Foreskin melanocyte (primary cell): ENCODE measurements at places on chromosomes 4 and X.

- DNase-seq, result no peak
These were observed 108.2 kb upstream of the SORBS2 start for GRCh38 chr4:185920171-185920570.

DNA sequence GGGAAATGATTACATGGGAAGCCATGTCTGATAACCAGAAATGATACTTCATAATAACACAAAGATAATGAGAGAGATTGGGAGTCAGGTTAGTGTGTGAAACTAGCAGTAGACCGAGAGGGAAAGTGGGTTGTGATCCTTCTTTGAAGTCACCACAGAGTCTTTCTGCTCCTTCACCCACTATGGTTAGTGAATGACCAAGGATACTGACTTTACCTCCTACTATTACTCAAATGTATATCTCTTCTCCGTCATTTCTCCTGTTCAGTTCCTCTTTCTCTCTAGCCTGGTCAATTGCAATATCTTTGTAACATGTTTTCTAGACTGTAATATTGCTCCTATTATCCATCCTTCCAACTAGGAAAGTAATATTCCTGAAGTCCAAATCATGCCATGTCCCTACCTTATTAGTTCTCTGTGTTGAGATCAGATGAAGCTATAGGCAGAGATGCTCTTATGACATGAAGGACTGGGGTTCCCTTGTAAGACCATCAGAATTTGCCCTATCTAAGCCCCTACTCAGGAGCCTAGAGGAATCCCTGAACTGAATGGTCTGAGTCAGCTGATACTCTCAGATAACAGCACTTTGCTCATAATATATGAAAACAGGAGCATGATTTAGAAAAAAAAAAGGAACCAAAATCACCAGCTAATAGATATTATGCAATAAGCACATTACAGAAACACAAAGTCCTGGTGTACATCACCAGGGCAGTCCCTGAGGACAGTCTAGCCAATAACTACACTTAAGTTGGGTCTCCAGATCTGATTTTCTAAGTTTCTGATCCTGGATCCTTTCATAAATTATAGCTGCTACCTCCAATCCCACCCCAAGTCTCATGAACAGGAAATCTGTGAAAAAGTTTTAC, 81.2 kb downstream of the SHROOM3 start:
- no peak for DNase-seq

DNA sequence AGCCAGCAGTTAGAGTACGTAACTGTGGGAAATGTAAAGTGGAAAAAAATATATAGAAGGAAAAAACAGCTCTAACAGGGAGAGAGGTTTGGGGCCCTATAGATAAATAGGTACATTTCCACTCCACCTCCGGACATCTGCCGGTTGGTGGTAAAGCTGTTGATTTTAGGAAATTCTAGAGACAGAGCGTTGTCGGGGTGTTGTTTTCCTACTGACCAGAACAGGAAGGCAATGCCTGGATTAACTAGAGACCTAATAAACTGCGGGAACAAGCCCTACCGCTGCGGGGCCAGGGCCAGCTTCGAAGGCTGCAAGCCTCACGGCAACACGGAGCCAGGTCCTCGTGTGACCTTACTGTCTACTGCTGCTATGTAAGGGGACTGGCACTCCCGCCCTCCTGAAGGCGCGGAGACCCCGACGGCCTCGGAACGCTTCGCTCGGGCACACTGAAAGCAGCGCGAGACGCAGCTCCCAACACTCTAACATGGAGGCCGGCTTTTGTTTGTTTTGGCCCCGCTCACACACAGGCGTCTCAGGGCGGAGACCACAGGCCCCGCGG, 702 bp upstream of the CDKN2AIP start:
- DNase-seq, result no peak

- DNase-seq, result no peak
These were observed 5.4 kb downstream of the AKAP17A start for GRCh38 chrX:1596676-1597344.

- DNase-seq, result no peak
These were observed 142.0 kb downstream of the SLC10A7 start for GRCh38 chr4:146379744-146380143.

- DNase-seq, result no peak
These were observed 234.7 kb upstream of the DIAPH2 start for GRCh38 chrX:96449896-96450295.

- no peak for DNase-seq
These were observed 270.1 kb upstream of the INTU start for GRCh38 chr4:127362686-127363085.

DNA sequence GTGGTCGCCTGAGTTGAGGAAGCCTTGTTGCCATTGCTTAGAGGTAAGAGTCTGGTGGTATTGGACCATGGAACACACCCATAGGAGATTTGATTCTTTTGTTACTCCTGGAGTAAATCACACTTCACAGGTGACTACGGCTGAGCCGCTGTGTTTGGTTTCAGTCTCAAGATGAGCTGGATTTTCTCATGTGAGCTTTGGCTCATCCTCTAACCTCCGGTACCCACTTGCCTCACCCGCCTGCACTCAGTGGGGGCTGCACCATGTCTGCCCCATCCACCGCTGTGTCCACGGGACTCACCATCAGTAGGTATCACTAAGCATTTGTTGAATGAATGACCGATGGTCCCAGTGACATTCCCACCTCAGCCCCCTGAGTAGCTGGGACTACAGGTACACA, 52.7 kb downstream of the HTT-AS start:
- DNase-seq, result no peak

DNA sequence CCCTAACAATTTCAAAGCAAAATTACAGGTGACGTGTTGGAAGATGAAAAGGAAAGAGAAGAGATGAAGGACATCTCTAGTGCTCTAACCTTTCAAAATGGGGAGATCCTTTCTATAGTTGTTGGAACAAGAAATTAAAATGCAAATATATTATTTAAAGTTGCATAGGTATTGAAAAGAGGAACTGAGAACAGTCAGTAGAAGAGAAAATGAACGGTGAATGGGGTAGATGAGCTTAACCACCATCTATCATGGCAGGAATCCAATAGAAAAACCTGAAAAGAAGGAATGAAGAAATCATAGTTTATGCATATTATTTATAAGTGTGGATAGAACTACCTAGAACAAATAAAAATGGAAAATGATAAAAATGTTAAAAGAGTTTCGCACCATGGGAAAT, 42.0 kb downstream of the ANXA5 start:
- no peak for DNase-seq

GRCh38 chrX:29640106-29640505, 575.3 kb upstream of the MAGEB2 start:
- no peak for DNase-seq

- DNase-seq, result peak; percentile 16
These were observed 11.7 kb downstream of the OTUD5 start for GRCh38 chrX:48945517-48946348.

DNA sequence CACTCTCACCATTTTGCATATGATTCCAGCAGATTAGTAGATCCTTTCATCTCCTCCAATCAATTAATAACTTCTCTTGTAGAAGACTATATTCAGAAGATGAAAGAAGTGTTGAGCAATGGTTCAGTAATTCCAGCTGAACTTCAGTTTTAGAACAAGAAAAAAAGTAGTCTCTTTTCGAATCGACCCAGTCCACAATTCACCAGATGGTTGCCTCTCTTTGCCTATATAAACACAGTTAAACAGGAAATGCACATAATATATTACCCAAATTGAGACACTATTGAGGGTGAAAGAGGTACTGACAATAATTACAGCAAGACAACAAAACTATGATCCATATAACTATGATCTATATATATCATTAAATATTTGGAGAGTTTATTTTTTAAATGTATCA, 16.8 kb upstream of the FAM241A start:
- no peak for DNase-seq

DNA sequence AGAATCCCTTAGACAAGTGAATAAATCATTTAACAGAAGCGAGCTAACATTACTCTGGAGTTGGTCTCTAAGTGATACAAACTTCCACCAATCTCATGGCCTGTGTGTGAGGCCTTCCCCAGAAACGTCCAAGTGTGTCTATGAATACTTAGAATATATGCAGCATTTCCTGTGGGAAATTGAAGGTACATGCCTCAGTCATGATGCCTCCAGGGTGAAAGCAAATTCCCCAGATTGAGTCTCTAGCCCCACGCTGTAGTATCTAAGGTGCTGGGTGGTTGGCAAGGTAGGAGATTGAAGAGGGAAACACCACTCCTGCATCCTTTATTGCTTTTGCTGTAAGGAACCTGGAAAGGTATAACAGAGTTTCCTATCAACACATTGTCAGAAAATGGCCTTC, 113.8 kb downstream of the IL13RA2 start:
- DNase-seq, result no peak

- peak; percentile 50 for DNase-seq
These were observed 38.4 kb downstream of the NAP1L5 start for GRCh38 chr4:88659055-88659889.

DNA sequence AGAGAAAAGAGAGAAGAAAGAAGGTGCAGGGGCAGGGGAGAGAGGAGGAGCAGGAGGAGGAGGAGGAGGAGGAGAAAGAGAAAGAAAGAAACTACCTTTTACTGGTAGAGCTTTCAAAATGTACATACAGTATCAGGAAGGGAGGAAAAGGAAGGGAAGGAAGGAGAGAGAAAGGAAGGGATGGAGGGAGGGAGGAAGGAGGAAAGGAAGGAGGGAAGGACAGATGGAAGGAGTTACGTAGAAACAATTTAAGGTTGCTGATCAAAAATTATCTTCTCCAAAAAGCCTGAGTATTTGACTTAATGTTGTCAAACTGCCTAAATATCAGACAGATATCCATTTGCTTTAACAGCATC, 13.4 kb downstream of the TBC1D9 start:
- no peak for DNase-seq

DNA sequence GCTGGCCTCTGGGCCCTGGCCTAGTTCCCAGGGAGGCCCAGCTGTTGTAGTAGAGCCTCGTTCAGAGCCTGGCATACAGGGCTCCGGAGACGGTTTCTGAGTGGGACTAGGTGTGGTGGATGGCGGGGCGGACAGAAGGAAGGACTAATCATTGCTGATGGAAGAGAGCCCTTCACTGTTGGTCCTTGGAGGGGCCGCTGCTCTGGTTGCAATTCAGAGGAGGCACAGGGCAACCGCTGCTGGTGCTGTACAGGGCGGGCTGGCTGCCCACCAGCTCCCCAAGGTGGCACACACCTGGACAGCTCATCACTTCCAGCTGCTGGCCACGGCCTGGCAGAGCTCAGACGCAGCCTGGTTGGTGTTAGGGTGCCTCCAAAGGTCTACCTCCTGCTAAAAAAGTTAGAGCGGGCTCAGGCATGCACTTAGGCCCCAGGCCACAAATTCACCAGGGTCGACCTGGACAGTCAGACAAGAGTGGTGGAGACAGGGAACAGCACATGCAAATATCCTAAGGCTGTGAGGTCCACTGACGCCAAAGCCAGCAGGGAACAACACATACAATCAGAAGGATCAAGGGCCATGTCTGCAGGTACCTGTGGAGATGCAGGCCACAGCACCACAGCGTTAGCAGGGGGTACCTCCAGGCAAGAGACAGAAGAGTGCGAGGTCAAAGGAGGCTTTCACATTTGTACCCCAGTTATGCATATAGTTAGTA, 7.5 kb upstream of the RNF4 start:
- DNase-seq, result no peak

GRCh38 chr4:94669672-94670664, 87.8 kb upstream of the BMPR1B start:
- no peak for DNase-seq

DNA sequence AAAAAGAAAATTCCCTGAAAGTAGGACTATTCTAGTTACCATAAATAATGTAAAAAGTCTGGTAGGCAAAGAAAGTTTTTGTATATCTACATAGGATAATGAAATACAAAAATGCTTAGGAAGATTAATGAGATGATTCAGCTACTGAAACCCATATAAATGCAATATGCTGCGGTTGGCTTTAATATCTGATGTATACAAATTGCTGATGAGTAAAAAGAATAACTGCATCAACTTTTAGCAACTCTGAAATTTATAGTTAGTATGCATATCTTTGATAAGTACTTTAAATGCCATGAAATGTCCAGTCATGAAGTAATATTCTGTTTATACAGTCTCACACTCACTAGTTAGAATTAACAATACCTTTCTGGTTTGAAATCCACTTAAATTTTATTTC, 404.8 kb downstream of the TLL1 start:
- no peak for DNase-seq

DNA sequence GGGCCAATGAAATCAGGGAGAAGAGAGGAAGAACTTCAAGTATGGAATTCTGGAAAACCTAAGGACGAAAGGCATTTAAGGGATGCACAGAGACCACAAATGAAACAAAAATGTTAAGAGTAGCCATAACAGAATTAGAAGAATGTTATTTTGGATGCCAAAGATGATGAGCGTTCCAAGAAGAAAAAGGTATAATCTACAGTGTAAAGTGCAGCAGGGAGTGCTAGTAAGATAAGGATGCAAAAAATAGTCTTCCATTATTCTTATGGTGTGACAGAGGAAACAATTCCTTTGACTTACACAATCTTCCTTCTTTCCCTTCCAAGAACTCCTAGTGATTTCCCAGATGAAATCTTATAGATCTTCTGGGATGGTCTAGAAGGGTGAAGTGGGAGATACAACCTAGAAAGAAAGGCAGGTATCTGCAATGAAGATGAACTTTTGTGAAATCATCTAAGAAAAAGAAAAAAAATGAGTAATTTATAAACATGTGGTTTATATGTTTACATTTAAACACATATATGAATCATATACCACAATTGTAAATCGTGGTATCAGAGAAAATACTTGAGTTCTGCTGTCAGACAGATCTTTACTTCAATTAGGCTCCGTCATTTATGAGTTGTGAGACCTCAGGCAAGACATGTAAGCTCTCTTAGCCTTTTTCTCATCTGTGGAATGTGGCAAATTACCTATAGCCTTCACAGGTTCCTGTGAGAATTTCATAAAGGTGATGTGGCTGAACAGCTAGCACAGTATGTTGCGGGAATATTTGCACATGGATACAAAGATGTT, 8.1 kb downstream of the MORF4L2 start:
- no peak for DNase-seq

DNA sequence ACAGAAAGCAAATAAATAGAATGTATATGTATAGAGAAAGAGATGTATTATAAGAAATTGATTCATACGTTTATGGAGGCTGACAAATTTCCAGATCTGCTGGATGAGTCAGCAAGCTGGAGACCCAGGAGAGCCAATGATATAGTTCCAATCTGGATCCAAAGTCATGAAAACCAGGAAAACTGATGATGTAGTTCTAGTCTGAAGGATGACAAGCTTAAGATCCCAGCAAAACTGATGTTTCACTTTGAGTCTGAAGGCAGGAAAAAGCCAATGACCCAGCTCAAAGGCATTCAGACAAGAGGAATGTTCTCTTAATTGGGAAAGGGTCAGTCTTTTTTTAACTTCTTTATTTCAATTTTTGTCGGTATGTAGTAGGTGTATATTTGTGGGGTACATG, 102.6 kb downstream of the LHFPL1 start:
- no peak for DNase-seq

- no peak for DNase-seq
These were observed 79.9 kb downstream of the RFC1 start for GRCh38 chr4:39286263-39286662.

DNA sequence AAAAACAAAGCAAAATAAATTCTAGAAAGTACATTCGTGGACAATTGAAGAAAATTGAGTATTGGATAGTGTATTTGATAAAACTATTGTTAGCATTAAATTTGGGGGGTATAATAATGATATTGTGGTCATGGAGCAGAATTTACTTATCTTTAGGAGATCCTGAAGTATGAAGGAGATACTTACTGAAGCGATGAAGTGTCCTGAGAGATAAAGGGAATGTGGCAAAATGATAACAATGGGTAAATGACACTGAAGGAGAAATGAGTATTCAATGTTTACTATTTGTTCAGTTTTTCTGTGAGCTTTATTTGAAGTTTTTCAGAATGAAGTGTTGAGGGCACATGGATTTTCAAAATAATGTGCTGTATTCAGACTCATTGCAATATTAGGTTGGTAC, 30.0 kb upstream of the BLTP1 start:
- DNase-seq, result no peak
